Stimulated activated CD4-positive, alpha-beta T cell treated with anti-CD3 and anti-CD28 coated beads, Interleukin-2, amount 100 ng/mL, for 24 hours (primary cell): ENCODE measurements at places on chromosomes 4 and X.

DNA sequence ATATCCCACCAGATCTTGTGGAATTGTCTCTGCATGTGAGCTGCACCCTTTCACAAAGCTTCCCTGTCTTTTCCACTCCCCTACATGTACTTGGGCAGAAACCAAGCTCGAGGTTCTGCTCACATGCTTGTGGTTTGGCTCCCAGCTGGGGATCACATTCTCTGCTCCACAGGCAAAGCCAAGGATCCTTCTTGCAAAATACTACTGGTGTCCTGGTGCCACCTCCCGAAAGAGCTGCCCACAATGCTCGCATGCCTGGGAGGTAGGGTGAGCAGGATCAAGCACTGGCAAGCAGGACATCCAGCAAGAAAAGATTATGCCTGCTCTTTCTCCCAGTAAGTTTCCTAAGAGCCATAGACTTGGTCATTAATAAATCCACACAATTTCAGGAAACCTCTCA is 45.1 kb upstream of the PPARGC1A start:
- DNase-seq = no peak

- DNase-seq = peak; percentile 61
Observed at GRCh38 chr4:108036213-108036612, 46.5 kb downstream of the HADH start.

- no peak for DNase-seq
Observed at GRCh38 chrX:154485150-154486051, 1.0 kb downstream of the UBL4A start.

DNA sequence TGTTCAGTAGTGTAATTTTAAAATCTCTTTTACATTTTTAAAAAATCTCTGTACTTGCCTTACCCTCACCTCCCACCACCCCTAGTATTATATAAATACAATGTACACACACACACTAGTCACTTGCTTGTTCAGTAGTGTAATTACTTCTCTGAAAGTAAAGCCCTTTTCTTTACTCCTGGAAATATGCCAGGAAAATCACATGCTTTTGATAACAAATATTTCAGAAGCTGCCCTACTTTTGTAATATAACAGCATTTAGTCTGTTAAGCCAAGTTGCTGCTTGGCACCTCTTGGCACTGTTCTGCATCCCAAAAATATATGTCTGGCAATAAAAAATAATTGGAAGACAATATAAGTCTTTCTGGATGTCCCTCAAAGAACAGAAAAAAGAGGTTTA is 172.8 kb upstream of the APOOL start:
- DNase-seq = no peak

- no peak for DNase-seq
Observed at GRCh38 chr4:6527259-6527658, 47.7 kb upstream of the MAN2B2 start.

GRCh38 chrX:68749426-68749825 is 79.4 kb upstream of the EFNB1 start:
- DNase-seq = no peak

GRCh38 chr4:78772526-78773091 is 3.5 kb upstream of the BMP2K start:
- no peak for DNase-seq

DNA sequence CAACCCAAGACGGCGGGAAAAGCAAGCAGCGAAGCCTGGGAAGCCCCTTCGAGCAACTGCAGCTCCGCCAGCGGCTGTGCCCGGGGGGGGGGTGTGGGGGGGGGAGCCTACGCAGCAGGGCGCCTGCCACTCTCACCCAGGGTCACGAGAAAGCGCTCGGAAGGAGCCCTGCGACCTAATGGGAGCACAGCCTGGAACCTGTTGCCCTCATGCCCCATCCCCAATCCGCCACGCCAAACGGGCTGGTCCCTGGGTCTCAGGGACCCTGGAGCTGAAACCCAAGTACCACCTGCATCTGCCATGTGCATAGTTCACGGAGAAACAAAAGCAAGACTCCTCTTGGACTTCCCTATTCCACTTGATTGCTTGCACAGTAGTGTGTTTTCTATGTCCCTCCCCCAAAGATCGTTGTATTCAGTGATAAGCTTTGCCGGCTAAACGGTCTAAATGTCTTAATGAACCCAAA is 359 bp upstream of the GAB3 start:
- no peak for DNase-seq

GRCh38 chrX:1521459-1521956 is 15.5 kb downstream of the P2RY8 start:
- DNase-seq = peak; percentile 55

- no peak for DNase-seq
Observed at GRCh38 chrX:46957297-46957696, 45.1 kb downstream of the JADE3 start.

DNA sequence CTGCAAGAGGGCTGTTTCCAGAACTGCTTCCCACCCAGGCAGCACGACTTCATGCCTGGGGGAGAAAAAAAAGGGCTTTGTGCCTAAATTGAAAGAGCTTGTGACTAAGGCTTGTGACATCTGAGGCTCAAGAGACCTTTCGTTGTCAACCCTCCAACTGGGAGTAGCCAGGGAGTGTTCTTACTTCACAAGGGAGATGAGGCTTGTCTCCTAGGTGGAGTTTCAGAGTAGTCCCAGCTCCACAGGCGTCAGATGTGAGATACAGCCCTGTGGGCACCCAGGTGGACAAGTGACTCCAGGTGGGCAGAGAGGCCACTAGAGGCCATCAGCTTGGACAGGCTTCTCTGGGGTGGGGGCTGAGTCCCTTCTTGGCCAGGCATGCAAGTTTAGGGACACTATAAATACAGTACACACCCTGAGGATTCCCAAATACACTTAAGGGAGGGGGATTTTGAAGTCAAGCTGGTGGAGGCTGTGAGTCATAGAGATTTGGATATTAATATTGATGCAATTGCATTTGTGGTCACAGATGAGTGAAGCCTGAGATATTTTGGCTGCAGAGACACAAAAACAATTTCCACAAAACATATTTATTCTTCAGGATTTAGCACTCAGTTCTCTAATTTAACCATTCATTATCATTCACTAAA is 40.1 kb upstream of the SETD7 start:
- no peak for DNase-seq

GRCh38 chrX:154436983-154437752 is at the start of gene GDI1:
Gene GDI1 (plus strand): TSS chrX:154437154. CDS start chrX:154437255, 101 bp downstream.
- DNase-seq = peak; percentile 60

- no peak for DNase-seq
Observed at GRCh38 chrX:119399772-119400101, 601 bp downstream of the SLC25A43 start.

DNA sequence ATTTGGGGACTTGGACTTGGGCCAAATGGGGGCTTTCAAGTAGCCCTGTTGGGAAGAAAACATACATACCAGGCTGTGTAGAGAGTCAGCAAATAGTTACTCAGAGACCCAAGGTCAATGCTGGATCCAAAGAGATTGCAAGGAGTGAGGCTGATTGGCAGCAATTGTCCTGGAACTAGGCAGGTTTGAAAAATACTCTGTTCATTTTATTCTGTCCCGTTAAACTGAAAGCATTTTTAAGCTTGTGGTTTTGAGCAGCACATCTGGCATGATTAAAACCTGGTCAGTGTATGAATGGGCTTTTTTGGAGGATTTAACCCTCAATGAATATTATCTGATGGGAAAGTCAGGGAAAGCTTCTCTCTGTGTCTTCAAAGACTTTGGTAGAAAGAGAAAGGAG is 294.3 kb upstream of the BOD1L1 start:
- no peak for DNase-seq

DNA sequence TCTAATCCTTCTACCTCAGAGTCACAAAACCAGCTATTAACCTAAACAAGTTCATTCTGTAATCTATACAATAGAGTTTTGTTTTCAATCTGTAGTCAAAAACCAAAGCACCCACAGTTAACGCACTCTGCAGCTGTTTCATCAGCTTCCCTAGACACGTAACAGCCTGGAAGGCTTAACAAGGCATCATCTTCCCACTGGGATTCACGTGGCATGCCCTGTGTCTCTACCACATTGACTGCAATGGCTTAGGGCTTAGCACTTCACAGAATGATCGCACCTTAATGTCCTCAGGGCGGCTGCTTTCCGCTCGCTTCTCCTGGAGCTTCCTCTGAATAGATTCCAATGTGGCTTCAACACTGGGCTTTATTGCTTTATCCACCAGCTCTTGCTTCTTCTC is 49.7 kb upstream of the NAP1L5 start:
- DNase-seq = no peak
